ENCODE measurements at places on chromosomes 6 and 20.
A peak's percentile ranks its signal among the peaks of the same experiment; 100 is the strongest.

DNA sequence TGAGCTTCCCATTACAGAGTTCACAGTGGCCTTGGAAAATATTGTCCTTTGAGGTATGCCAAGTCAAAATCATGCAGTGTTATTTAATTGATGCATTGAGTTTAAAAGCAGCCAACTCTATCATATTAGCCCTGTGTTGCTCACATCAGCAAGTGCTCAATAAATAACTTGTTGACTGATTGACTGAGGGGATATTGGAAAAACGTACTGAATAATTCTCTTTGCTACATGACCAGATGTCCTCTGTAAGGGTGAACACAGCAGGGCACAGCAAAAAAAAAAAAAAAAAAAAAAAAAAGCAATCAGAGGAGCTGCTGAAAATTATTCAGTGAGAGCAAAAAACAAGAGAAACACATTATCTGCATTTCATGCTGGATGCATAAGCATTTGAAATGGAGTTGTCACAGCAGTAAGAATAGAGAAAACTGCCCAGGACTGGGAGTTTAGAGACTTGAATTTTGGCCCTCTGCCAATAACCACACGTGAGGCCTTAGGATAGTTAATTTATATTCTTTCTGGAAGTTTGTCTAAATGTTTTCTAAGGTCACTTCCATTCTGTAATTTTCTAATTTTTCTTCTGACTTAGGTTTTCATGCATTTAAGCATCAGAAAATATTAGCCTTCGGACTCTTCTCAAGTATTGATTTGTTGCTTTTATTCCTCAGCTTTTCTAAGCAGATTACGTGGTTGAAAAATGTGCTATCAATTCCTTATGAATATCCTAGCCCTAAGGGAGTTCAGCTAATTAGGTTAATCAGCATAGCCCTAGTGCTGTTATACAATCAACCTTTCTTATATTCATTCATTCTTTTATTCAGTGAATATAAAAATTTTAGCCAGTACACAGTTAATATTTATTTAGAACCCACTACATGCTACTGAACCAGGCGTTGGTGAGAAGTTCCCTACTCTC, 246.8 kb upstream of the STXBP5 start:
- no peak for DNase-seq

DNA sequence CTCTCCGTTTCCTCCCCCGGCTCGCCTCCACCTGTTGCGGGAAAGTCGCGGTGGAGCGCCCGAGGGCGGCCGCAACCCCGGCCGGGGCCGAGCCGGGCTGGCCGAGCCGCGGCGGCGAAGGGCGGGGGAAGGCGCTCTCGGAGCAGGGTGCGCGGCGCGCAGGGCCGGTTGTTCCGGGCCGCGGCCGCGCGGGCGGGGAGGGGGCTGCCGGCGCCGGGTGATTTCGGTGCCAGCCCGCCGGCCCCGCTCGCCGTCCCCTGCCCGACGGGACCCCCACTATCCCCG, 235 bp downstream of the MAP7 start:
- DNase-seq = no peak

- no peak for DNase-seq
Observed at GRCh38 chr20:37201827-37202162, 22.4 kb upstream of the MROH8 start.

GRCh38 chr20:23399568-23400241, 21.6 kb downstream of the NAPB start:
- no peak for DNase-seq

DNA sequence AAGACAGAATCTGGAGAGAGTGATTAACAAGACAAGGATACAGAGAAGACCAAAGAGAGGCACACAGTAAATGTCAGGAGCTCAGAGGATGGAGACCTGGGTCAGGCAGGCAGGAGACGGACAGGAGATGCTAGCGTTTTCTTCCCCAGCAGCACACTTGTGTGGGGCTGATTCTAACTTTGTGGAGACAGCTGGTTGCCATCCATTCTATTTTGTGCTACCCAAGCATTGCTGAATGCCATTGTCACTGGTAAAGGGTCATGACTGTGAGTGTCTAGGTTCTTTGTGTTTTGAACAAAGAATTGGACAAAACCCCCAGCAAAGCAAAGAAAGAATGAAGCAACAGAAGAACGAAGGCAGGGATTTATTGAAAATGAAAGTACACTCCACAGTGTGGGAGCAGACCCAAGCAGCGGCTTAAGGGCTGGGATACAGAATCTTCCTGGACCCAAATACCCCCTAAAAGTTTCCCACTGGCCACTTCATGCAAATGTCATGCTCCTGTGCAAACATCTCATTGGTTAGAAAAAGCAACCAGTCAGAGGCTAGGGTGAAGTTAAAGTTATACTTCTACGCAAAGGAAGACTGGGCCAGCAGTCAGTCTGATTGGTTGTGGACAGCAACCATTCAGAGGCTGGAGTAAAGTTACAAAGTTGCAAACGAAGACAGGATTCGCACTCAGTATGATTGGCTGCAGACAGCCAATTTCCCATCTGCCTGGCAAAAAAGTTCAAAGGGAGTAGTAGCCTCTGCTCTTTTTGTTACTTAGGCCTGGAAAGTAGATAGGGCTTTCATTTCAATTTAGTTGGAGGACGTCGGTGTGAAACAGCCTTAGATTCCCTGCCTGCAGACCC, 17.5 kb downstream of the PTK7 start:
- DNase-seq = no peak

GRCh38 chr20:34525709-34526416, 9.6 kb downstream of the DYNLRB1 start:
- no peak for DNase-seq

DNA sequence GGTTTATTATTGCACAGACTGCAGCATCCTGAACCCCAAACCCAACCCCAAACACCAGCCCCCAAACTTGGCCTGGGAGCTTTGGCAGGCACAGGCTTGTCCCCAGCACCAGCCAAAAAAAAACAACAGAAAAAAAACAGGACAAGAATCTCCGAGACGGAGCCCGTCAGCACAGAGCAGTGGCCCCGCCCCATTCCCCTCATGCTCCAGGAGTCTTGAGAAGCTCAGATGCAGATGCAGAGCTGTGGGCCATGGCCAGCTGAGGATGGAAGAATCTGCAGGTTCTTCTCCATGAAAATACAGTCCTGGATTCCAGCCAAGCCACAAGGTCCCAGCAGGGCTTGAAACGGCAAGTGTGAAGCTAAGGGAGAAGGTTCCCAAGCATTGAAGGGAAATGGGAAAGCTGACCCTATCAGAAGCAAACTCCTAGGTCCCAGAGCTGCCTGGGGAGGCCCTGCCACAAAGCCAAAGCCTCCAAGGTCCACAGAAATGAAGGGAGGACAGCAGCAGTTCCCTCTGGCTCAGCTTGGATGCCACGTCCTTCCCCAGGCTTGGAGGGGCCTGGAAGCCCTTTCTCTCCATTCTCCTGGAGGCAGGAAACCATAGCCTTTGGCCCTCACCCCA, 75.2 kb downstream of the JPH2 start:
- no peak for DNase-seq

GRCh38 chr6:63352069-63352543, 32.3 kb upstream of the LGSN start:
- DNase-seq = no peak

GRCh38 chr6:53436526-53437303, 88.0 kb upstream of the ELOVL5 start:
- DNase-seq = no peak

- no peak for DNase-seq
Observed at GRCh38 chr20:59748619-59749191, 144.4 kb downstream of the PHACTR3 start.

DNA sequence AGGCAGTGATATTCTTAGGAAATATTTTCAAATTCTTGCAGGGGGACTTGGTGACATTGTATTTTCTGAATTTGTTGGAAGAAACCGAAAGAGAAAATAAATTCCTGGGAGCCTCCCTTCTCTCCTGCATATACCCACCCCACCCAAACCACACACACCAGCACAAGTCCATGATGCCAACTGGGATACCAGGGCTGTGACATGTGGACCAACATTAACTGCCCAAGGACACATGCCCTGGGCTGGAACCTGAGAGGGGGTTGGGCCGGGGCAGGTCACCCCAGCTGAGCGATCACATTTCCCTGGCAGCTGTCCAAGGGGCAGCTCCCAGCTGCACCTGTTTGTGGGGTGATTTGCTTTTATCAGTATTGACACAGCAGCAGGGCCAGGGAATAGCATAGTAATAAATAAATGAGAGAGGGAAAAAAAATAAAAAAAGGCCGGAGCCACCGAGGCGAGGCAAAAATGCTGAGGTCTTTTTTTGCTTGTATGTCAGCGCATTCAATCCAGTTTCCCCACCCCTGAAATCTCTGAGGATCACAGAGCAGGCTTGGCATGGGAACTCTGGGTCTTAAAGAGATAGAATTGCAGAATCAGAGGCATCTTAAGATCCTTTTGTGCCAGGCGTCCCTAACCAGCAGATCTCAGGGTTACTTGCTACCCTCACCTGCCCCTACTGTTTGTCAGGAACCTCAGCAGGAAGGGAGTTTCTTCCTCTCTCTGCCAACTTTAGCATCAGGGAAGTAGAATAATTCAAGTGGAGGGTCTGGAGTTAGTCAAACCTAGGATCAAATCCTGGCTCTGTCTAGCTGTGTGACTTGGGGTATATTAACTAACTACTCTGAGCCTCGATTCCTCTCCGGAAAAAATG, 66.5 kb upstream of the PIM1 start:
- DNase-seq = no peak

DNA sequence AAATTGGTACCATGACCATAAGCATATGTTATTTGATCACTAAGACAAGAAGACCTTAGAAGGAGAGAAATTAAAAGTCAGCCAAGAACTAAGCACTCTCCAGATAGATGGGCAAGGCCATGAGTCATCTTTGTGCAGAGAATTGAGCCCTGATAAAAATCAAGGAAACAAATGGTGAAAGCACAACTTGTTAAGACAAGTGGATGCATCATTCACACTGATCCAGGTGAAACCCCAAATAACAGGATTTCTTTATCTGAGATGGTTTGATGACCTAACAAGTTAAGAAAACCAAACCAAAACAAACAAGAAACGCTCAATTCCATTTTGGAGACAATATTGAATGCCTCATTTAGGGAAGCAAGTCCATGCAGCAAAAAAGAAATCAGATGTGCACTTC, 121.6 kb downstream of the ADAT2 start:
- no peak for DNase-seq

DNA sequence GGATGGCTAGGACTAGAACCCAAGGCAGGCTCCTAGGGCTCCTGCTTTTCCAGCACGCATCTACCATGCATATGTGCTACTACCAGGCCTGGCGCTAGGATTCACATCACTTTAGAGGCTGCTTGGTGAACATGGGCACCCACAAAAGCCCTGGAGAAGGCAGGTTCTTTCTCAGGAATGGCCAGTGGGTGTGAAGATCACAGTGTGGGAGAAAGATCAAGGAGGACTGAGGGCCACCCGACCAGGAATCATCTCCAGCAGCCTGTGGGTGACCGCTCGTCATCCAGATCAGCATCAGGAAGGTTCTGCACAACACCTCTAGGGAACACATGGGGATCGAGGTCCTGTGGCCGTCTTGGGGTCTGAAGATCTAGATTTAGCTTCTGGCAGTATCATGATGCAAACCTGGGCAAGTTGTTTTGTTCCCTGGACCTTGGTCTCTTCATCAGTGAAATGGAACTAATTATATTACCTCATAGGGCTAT, 27.3 kb downstream of the SRSF3 start:
- no peak for DNase-seq

- DNase-seq = peak; percentile 78
Observed at GRCh38 chr6:109455437-109456110, at the start of gene MICAL1. TSS of gene MICAL1 (minus strand) at chr6:109455772. CDS start at chr6:109454196, 1,576 bp downstream.

DNA sequence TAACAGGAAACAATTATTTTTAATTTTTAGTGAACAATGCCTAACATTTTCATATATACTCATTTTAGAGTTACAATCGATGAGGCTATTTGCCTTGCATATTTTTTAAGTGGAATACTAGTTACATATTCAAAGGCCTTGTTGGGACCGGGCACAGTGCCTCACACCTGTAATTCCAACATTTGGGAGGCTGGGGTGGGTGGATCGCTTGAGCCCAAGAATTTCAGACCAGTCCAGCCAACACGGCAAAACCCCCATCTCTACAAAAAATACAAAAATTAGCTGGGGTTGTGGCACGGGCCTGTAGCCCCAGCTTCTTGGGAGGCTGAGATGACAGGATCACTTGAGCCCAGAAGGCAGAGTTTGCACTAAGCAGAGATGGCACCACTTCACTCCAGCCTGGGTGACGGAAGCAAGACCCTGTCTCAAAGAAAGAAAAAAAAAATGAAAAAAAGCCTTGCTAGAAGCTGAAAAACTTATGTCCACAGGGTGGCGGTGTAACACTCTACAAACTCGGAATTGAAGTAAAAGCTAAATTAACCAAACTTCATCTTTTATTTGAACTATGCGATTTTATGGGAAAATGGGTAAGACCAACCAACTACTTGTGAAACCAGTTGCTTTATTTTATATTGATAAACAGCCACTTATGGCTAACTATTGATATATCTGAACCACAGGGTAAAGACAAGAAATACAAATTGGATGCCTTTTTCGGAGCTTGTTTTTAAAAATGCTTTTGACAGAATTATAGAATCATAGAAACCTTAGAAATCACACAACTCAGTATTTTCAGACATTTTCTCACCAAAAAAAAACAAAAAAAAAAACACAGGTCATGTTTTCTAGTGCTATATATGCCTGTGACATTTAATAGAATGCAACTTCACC, 24.1 kb upstream of the ROS1 start:
- DNase-seq = peak; percentile 46

DNA sequence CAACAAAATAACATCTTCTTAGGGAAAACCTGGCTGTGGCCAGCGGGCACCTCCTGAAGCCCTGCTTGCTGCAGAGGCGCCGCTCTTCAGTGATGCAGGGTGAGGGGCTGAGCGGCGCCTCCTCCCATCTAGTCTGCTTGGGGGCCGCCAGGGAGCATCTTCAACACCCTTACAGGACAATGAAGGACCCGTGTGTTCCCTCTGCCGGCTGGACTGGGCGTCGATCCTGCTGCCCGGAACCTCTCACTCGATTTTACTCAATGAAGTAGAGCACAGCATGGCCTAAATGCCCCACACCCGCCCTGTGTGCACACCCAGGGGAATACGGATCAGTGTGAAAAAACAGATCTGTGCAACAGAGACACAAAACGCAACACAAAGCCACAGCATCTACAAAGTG, 28.5 kb upstream of the MPC1 start:
- DNase-seq = no peak

- DNase-seq = peak; percentile 29
Observed at GRCh38 chr6:148760568-148761526, 14.0 kb downstream of the UST start.

DNA sequence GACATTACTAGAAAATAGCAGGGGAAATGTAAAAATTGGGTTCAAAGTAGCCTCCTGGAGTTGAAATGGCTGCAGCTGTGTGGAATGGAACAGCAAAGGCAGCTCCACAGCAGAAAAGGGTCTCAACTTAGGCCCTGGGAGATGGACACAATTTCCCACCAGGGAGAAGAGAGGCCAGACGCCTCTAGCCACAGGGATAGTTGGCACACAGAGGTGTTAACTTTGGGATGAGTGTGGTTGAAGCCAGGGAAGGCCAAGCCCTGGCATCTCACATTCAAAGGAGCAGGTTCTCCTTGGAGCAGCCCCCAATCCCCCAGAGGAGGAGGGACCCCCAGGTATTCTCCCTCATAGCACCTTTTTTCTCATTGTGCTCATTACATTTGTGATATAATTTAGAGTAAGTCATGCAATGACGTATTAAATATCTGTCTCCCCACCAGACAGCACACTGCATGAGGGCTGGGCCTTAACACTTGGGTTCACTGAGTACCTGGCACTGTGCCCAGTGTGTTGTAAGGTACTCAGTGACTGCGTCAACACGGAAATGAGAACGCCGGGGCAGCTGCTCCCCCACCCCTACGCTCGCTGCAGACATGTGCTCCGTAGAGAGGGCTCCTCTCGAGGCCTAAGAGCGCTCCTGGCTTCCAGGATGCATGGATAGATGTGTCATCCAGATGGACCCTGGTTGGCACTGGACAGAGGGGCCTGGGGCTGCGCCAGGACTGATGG, 76.0 kb upstream of the CD93 start:
- no peak for DNase-seq

GRCh38 chr6:164322533-164322932, 908.0 kb downstream of the QKI start:
- no peak for DNase-seq
